Type B pancreatic cell (in vitro differentiated cells): ENCODE measurements at places on chromosomes 1 and 21.

DNA sequence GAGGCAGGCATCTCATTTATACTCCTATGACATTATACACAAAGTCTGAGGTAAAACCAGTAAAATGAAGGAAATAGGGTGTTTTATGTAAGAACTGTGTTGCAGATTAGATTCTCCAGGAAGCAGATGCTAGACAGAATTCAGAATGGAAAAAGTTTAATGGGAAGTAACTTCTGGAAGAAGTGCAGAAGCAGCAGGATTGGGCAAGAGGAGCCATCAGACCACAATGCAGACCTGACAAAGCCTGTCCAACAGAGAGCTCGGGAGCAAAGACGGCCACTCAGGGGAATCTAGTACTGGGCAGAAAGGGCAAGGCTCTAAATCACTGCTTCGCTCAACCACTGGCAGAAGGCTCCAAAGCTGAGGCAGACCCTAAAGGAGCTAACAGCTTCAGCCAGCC lies 33.7 kb downstream of the FBXO42 start:
- DNase-seq = no peak

DNA sequence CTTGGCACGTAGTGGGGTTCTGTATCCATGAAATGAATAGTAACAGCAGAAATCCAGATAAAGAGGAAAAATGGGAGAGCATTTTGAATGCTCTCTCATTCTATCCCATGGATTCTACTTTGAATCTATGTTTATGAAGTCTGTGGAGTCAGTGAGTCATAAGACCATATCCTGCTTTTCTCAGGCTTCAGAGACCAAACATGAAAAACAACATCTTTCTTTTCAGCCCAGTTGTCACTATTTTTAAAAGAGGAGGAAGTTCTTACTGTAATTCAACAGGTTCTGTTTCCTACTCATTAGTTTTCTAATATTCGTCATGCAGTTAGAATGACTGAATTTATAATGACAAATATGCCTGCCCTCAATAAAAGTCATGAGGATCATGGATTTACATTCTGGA lies 39.4 kb upstream of the CD55 start:
- no peak for DNase-seq

- DNase-seq = no peak
Observed at GRCh38 chr21:38089763-38090046, 167.1 kb upstream of the KCNJ15 start.

GRCh38 chr1:245051349-245052221 lies 103.2 kb upstream of the KIF26B start:
- DNase-seq = no peak

DNA sequence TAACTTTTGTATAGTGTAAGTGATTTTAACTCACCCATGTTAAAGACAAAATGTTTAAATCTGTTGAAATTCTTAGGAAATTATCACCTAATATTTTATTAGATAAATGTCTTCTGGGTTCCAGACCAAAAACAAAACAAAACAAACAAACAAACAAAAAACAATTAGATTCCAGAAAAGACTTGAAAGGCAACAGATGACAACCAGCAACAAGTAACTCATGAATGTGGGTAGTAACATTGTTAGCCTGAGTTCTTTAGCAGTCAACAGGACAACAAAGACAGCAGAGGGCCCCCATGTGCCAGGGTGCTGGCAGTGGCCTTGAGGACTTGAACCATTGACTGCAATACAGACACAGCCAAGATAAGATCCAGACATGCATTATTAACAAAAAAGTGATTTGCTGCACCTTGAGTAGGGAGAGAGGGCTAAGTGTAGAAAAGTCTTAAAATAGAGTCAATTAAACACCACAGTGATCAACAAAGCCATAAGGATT lies 2.4 kb upstream of the CD247 start:
- no peak for DNase-seq

DNA sequence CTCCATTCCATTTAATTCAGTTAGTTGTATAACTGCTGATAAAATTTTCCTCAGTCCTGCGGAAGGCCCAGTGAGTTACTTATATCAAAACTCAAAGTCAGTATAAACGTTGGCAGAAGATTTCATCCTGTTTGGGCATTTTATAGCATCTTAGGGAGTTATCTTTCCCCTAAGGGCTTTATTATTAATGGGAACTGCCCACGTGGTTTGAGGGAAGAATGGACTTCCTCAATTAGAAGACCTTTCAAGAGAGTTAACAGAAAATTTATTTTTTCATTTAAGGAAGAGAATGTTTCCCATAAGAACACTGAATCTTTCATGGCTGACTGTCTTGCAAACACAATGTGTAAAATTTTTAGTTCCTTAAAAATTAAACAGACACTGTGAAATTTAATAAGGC lies 400.1 kb downstream of the NEGR1 start:
- no peak for DNase-seq

DNA sequence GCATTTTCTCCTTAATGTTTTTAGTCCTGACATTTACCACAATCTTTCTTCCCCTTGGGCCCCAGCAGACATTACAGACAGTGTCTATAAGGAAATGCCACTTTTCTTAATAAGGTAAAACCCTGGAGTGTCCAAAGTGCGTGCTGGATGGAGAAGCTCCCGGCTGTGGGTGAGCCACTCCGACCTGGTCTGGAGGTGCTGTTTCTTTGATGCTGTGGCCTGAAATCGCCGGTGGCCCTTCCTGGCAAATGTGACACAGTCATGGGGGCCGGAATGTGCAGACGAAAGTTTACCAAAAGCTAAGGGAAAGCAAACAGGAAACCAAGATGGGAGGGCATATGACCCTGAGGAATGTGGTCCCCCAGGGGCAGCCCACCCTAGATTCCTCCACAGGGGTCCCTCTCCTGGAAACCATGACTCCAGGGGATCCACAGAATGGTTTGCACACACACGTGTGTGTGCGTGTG lies 77.9 kb downstream of the FHAD1 start:
- DNase-seq = no peak

GRCh38 chr1:150061632-150062101 lies 5.9 kb upstream of the VPS45 start:
- no peak for DNase-seq

DNA sequence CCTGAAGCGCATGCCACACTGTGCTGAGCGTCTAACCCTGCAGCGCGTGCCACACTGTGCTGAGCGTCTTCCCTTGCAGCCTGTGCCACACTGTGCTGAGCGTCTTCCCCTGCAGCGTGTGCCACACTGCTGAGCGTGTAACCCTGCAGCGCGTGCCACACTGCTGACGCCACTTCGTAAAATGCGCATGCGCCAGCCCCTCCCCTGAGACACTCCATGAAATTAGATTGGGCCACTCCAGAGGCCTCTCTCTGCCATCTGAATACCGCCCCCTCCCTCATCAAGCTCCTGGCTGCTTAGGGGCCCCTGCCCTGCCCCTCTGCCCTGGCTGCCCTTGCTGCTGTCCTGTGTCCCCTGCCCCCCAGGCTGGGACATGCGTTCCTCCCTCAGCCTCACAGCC lies 84.8 kb downstream of the POFUT2 start:
- DNase-seq = no peak

DNA sequence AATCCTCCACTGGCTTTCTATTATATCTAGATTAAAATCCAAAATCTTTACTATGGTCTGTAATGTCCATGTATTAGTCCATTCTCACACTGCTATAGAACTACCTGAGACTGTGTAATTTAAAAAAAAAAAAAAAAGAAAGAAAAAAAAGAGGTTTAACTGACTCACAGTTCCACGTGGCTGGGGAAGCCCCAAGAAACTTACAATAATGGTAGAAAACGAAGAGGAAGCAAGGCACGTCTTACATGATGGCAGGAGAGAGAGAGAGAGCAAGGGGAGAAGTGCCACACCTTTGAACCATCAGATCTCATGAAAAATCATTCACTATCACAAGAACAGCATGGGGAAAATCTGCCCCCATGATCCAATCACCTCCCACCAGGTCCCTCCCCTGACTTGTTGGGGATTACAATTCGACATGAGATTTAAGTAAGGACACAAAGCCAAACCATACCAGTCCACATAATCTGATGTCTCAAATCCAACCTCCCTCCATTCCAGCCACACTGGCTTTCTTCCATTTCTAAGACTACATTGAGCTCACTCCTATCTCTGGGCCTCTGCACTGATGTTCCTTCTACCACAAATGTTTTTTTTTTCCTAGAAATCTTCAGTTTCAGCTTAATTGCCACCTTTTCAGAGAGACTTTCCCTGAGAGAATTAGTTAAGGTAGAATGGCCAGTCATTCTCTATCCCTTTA lies 92.4 kb downstream of the EIF4G3 start:
- no peak for DNase-seq

GRCh38 chr1:36251794-36252481 lies 27.7 kb downstream of the THRAP3 start:
- DNase-seq = no peak

DNA sequence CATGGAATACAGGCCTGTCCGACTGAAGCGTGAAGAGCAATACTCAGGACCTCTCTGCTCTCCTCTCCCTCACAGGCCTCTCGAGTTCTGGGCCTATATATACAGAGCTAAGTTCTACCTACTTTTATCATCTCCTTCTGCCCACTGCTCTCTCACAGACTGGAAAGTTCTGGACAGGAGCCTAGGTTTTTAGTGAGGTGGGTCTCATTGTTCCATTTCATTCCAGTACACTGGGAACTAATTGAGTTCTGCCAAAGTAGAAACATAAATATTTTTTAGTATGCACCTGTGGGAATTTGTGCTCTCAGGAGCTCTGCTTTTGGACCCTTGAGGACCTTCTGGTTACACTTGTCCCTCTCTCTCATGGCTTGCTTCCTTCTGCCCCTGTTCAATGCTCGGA lies at the start of gene TEDDM1:
Gene TEDDM1 (minus strand): TSS at position 101 of the 400 bp plus-strand sequence. CDS start 182 bp downstream, outside the sequence.
- no peak for DNase-seq

- DNase-seq = no peak
Observed at GRCh38 chr21:44345495-44345894, 6.3 kb upstream of the CFAP410 start.

- DNase-seq = no peak
Observed at GRCh38 chr1:229372251-229372650, 29.4 kb upstream of the CCSAP start.

DNA sequence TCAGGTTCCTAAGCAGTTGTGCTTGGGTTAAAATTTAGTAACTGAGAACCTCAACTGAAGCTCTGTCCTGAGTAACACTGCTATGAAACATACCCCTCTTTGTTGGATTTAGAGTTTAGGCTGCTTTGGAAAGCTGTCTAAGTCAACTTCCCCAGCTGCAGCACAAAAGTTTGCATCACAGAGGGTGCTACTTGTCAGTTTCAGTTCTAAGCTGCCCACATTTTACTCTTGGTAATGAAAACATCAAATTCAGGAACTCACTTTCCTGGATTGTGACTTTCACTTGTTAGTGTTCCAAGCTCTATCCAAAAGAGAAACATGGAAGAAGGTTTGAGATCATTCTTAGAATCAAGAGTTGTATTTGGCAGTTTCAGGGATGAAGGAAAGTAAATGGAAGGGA lies 191.7 kb upstream of the NFIA start:
- DNase-seq = no peak

GRCh38 chr1:213327017-213327667 lies 276.1 kb downstream of the RPS6KC1 start:
- DNase-seq = no peak

DNA sequence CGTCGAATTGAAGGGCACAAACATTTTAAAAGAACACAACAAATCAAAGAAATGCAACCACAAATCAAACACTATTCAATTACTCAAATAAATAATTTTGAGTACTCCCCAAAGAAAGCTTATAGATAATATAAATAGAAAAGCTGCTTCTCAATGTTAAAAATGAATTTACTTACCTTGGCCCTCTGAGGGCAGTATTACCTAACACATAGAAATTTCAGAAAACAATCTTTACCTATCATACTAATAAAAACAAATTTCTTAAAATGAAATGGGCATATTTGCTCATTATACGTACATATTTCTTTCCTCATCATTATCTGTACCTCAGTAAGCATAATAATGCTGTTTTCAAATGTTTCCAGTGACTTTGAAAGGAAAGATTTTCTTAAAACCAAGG lies 141.8 kb downstream of the AKT3 start:
- no peak for DNase-seq

GRCh38 chr1:93845538-93846205 lies 33.3 kb downstream of the DNTTIP2 start:
- no peak for DNase-seq

- no peak for DNase-seq
Observed at GRCh38 chr1:212359794-212360479, 54.7 kb downstream of the PACC1 start.

DNA sequence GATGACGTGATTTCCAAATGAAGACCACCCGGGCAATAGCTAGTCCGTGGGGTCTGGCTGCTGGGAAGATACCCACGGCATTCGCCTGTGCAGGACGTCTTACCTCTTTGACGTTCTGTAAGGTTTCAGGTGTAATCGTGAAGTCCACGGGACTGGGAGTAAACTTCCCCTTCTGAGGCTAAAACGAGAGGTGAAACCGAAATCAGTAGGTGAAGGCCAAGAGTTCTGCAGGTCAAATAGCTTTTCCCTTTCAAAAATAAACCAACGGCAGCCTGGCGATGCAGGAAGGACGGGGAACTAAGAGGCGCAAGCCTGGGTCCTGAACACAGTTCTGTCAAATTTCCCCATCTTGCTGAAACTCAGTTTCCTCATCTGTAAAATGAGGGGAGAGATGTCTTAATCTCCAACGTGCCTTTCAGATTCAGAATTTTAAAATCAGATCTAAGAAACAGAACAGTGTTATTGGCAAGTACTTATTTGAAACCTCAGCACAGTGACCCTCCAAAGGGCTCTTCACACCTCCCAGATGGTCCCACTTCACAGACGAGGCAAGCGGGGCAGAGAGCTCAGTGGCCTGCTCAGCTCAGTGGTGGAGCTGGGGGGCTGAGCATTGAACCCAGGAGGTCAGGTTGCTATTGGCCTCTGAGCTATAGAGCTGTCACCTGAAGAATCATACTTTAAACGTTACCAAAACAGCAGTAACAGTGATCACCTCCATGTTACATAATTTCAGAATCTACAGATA lies 34.7 kb downstream of the VPS26C start:
- DNase-seq = no peak

DNA sequence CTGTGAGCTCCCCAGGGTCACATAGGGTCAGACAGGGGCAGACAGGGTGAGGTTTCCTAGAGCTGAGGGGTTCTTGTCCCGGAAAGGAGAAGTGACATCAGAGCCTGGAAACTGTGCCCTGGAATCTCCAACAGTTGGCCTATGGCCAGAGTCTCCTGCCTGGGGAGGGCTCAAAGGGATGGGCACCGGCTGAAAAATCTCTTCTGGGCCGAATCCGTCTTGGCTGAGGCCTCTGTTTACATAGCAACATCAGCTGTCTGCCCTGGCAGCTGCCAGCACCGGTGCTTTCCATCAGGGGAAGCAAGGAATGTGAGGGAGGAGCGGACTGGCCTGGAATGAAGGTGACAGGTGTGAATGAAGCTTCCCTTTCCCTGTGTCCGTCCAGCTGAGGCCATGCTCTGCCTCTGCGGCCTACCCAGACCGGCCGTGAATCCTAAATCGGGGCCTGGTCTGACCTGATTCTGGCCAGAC lies 30.7 kb downstream of the VASH2 start:
- DNase-seq = no peak

GRCh38 chr1:230026572-230026971 lies 40.5 kb upstream of the GALNT2 start:
- DNase-seq = no peak

DNA sequence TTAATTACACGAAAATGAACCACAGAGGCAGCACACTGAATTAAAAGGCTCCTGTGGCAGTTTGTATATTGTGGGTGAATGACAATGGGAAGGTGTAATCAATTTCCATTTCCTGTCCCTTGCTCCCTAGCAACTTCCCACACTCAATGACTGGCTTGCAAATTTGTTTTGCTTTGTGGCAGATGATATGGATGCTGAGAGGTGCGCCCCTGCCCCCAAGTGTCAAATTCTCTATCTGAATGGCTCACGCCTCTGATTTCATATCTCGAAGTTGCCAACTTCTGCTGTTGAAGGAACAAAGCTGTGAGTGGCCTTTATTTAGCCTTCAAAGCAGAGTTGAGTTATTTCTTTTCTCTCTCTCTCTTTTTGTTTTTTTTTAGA lies 86.0 kb downstream of the FOXD2 start:
- DNase-seq = no peak
